H54 (cell line): ENCODE measurements at places on chromosomes 16 and 17.

DNA sequence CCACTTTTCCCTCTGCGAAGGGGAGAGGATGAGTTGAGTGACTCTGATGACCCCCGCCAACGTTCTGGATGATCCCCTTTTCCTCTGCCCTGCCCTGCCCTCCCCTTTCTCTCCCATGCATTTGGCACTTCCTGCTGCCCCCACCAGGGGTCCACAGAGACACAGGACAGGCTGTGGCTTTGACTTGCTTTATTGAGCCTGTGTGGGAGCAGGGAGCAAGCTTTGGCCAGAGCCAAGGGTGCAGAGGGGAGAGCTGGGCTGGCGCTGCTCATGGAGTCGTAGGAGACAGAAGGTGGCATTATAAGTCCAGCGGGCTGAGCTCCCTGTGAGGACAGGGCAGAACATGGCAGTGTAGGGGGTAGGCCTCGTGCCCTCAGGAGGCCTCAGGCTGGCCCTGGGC, 1.6 kb downstream of the PPY start:
- DNase-seq = peak; percentile 30

GRCh38 chr17:4986403-4986802, 1.1 kb downstream of the CAMTA2 start:
- no peak for DNase-seq

GRCh38 chr17:28527181-28527681, 21.1 kb downstream of the FOXN1 start:
- DNase-seq = no peak

GRCh38 chr17:34314279-34314678, 5.0 kb upstream of the CCL8 start:
- no peak for DNase-seq

GRCh38 chr17:17387498-17388362, 84.6 kb downstream of the NT5M start:
- DNase-seq = no peak

- DNase-seq = no peak
Measured at GRCh38 chr17:43006639-43007551, at the start of gene IFI35. Gene IFI35 (plus strand): TSS chr17:43006784. CDS start chr17:43006948, 164 bp downstream.

- peak; percentile 76 for DNase-seq
Measured at GRCh38 chr17:1484676-1485422, 7.6 kb downstream of the MYO1C start.

- no peak for DNase-seq
Measured at GRCh38 chr16:75575958-75576357, 9.8 kb downstream of the GABARAPL2 start.

- DNase-seq = no peak
Measured at GRCh38 chr17:58630883-58631522, 60.8 kb downstream of the TEX14 start.

- DNase-seq = no peak
Measured at GRCh38 chr16:30557707-30557956, 542 bp downstream of the ZNF764 start.

- peak; percentile 59 for DNase-seq
Measured at GRCh38 chr16:65070831-65071432, 50.9 kb downstream of the CDH11 start.

DNA sequence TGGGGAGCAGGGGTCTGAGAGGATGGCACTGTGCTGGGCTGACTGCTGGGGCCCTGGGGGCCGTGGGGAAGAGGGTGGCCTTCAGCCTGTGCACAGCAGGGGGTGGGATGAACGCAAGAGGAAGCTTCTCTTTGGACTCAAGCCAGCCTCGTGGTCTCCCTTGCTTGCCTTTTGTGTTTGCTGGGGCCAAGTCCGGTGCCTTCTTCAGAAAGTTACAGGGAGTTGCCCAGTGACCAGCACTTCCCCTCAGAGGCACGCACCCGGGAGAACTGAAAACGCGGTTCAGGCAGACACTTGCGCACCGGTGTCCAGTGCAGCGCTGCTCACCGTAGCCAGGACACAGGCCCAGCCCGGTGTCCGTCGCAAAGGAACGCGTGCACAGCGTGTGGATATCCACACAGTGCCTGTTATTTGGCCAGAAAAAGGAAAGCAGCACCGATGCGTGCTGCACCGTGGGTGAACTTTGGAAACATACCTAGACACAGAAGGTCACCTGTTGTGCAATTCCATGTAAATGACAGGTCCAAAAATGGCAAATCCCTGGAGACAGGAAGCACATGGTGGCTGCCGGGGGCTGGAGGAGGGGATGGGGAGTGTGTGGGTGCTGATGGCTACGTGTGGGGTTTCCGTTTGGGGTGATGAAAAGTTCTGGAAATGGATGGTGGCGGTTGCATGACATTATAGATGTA, 29.4 kb upstream of the NUDT16L1 start:
- no peak for DNase-seq

GRCh38 chr17:8563981-8564602, 66.4 kb downstream of the MYH10 start:
- no peak for DNase-seq

DNA sequence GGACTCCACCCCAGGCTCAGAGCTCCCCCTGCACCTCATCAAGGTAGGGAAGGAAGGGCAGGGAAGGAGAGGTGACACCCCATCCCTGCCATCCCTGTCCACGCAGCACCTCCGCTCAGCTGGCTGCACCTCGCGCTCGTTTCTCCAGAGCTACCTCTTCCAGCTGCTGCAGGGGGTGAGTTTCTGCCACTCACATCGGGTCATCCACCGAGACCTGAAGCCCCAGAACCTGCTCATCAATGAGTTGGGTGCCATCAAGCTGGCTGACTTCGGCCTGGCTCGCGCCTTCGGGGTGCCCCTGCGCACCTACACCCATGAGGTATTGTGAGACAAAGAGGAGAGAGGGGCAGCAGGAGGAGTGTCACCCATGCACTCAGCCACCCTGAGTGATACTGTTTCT, 1.4 kb downstream of the CDK3 start:
- no peak for DNase-seq

DNA sequence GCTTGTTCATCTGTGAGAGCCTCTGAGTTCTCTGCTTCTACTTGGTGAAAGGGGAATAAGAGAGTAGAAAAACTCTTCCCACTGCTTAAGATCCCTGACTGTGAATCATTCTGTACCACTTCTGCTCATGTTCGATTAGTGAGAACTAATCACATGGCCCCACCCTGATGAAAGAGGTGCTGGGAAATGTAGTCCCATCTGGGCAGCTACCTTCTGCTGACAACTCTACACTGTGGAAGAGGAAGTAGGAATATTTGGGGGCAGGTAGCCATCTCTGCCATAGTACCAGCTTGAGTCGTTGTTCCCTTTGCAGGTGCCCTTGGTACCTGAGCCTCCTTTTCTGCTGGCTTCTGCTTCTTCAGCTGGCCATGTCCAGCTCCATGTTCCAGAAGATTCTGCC, 29.9 kb downstream of the NKD1 start:
- DNase-seq = no peak
